ENCODE measurements at places on chromosomes 5 and 9.

- peak; percentile 78 for DNase-seq
These were observed 60.4 kb upstream of the TMED7 start for GRCh38 chr5:115686051-115686737.

DNA sequence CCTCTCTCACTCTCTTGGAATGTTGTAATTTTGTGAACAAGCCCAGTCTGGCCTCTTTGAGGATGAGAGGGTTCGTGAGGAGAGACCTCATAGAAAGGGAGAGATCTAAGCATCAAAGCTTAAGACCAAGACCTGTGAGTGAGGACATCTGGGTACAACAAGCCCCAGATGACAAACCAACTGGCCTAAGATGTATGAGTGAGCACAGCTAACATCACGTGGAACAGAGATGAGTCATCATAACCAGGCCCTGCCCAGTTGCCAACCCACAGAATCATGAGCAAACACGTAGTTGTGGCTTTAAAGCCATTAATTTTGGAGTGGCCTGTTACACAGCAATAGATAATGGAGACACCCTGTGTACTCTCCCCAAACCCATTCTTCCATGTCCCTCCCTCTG is 439.1 kb upstream of the KIF2A start:
- DNase-seq, result peak; percentile 53

GRCh38 chr5:84564321-84565075 is 179.8 kb upstream of the EDIL3 start:
- peak; percentile 93 for DNase-seq

GRCh38 chr9:114177423-114178064 is 22.2 kb downstream of the COL27A1 start:
- DNase-seq, result peak; percentile 62

GRCh38 chr9:95770653-95771131 is 104.8 kb upstream of the ERCC6L2 start:
- DNase-seq, result no peak

DNA sequence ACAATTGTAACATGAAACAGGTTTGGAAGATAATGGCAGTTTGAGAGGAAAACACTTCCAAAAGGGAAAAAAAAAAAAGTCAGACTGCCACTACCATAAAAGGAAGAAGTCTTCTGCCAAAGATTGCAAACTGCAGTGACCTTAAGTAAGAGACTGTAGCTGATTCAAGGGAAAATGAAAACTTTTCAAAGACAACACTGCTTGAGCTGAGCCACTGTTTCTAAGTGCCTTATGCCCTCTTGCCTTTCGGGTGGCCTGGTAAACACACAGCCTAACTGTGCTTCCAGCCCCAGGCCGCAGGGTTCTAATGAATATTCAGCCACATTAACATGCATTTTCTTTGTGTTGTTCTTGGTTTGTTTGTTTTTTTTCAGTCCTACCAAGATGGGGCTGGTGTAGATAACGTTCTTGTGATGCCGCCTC is 354.6 kb downstream of the BNC2 start:
- DNase-seq, result peak; percentile 84

DNA sequence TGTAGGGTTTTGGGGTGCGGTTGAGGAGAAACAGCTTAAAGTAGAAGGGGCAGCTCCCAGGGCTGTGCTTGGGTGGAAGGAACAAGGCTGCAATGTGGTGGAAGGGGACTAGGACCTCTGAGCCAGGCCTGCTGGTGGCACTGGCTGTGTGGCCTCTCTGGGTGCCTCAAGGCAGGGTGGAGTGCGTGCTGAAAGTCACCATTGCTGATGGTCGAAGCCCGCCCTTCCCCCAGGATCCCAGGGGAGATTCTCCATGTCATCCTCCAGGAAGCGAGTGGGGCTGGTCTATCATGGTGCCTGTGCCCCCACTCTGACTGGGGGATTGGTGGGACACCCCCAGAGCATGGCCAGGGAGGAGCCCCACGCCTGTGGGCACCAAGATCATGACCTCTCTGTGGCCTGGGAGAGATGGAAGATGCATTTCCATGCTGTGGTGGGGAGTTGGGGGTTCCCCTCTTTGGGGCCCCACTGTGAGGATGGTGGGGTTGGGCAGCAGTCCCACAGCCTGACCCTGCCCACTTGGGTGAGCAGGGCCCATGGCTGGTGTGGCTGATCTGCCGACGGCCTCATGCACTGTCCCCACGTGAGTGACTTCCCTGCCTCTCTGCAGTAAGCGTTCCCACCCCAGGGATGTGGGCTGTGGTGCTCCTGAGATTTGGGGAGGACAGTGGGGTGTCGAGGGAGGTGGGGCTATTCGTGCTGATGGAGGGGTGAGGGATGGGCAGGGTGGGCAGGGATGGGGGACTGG is 25.8 kb downstream of the WNK2 start:
- DNase-seq, result no peak

- peak; percentile 57 for DNase-seq
These were observed 236.1 kb downstream of the ASTN2 start for GRCh38 chr9:117178596-117179375.

DNA sequence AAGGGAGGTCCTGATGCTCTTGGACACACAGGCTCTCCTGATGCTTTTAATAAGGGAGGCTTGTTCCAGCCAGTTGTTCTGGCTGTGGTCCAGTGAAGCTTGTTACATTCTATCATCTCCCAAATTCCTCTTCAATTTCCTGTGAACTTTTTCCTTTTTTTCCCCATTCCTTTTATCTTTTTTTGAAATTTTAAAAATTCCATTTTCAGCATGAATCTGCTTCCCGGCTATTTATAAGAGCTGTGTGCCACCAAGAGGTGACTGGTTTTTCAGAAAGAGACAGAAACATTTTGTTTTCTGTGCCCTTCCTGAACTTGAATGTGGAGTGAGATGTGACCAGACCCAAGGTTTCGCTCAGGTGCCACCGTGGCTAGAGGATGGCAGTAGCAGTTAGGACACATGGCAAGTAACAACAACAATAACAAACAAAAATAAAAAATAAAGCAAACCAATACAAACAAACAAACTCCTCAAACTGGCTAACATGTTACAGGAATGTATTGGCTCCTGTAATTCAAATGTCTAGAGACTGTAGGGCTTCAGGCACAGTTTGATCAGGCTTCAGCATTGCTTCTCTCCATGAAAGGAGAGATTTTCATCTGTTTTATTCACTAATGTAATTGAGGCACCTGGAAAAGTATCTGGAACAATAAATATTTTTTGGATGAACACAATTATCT is 121.1 kb downstream of the BOD1 start:
- peak; percentile 60 for DNase-seq

DNA sequence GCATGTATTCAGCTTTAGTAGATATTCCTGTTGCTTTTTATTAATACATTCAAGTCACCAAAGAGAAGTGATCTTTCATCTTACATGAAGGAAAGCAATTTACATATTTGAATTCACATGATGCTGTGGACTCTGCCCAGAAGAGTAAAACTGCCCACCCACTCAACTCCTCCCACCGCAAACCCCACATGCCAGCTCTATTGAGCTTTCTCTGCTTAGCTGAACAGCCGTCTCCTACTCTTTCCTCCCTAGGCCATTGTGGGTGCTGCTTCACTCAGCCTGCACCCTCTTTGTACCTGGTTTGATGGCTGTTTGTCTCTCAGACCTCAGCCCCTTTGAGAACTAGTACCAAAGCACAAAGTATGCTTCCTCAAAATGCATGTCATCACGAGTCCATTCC is 48.4 kb upstream of the MAP3K1 start:
- DNase-seq, result no peak

DNA sequence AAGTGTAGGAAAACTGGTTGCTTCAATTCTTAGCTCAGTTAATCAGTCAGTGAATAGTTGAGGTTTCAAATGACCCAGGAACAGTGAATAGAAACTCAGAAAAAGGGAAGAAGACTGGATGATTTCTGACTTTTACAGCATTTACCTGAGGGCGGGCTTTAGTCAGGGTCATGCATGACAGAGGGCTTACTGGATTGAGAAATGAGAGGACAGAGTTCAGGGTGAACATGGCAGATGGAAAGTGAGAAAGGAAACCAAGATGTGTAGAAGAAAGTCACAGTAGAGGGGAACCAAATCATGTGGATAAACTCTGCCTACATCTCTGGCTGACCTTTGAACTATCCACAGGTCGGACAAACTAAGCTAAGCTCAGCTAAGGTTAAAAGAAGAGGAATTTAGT is 596.0 kb downstream of the SEMA5A start:
- no peak for DNase-seq

GRCh38 chr9:20619487-20620200 is 2.7 kb downstream of the MLLT3 start:
- no peak for DNase-seq

DNA sequence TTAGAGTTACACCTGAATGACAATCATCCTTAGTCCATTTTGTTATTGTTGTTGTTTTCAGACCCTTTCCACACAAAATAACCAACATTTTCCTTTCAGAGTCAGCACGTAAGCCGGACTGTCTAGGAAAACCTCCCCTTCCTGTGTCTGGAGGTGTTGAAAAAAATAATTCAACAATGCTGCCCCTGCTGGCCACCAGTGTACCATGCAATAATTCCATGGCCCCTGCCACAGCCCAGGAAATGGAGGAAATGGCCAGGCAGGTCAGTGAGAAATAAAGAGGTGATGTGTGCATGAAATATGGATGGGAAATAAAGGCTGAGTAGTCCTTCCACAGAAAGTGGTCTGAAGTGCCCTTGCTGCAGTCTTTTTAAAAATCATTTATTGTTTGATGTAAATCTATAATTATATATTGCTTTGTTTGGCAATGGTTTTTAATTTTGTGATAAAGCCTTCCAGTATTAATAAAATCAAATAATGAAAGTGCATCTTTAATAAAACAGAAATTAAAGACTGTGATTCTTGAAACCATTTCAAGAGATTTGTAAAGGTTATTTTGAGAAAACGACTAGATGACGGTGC is 152.8 kb upstream of the PAPPA start:
- no peak for DNase-seq

GRCh38 chr5:20229303-20230005 is 241.5 kb upstream of the CDH18 start:
- peak; percentile 6 for DNase-seq

DNA sequence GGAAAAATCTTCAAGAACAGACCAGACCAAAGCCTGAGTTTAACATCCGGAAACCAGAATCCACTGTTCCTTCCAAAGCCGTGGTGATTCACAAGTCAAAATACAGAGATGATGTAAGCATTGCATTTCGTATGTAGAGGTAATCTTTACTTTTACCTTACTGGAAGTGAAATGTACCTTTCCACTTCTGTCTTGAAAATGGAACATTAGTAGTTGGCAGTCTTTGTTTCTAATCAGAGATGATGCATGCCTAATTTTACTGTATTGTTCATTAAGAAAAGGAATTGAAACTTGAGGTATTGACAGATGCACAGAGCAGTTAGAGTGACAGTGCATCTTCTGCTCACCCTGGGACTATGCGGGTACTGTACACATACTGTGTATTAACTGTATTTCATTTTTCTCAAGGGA is 34.6 kb downstream of the HABP4 start:
- DNase-seq, result peak; percentile 32

GRCh38 chr5:96049398-96050272 is 88.0 kb upstream of the ELL2 start:
- peak; percentile 87 for DNase-seq

- peak; percentile 100 for DNase-seq
These were observed 480.9 kb upstream of the PAPPA start for GRCh38 chr9:115672477-115673316.

GRCh38 chr5:133387621-133388020 is 224.7 kb downstream of the FSTL4 start:
- DNase-seq, result no peak

GRCh38 chr5:145226726-145227125 is 608.4 kb downstream of the PRELID2 start:
- DNase-seq, result no peak

DNA sequence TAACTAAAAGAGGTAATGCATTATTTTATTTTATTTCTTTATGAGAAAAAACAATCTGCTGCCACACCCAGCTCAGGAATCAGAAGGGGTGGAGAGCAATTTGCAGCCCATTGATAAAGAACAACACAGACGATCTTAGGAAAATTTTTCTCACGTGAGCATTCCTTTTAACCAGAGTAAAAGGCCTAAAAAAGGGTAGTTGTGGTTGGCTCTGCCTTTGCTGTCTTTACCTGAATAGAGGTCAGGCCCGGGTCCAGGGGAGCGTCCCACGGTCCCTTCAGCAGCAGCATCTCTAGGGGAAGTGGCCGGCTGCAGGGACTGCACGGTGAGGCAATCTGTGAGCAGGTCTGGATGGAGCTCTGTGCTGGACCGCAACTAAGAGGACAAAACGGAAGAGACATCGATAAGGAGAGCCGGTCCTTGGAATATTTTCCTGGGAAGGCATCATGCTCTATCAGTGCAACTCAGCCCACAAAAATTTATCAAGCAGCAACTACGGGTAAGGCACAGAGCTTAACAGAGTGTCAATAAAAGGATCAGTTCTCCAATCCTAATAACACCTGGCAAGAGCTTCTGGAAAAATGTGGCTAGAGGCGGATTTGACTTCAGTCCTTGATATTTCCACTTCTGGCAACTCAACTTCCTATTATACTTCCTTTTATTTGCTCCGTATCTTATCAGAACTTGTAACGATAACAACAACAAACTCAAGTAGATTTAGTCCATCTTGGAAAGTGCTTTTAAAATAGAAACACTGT is 372.8 kb upstream of the RFX3 start:
- DNase-seq, result no peak

- DNase-seq, result no peak
These were observed 4.3 kb upstream of the RAI14 start for GRCh38 chr5:34651791-34652190.

DNA sequence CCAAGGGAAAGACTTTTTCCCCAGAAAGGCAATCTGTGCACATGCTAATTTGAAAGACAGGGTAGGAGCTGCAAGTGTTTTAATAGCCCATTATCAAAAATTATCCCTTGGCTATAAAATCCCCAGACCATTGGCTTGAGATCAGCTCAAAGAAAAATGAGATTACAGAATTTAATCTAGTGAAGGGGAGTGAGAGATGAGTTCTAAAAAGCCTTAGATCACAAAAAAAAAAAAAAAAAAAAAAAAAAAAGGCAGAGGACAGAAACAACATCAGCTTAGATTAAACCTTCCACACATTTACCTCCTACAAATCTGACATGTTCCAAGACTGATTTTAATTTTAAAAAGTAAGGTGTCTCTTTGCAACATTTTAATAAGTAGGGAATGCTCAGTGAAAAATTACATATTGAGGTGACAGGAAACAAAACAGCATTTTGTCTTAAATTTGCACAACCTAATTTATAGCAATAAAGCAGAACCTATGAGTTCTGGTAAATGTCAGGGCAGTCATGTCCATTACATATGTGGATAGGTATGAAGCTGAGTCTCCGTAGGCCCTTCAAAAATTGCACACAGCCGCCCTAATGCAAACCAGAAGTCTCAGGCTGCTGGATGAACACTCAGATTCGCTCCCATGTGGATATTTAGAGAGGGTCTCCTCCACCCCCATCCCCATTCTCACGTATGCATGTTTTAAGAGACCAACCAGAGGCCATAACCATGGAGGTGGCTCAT is 43.4 kb downstream of the NFIB start:
- peak; percentile 89 for DNase-seq

DNA sequence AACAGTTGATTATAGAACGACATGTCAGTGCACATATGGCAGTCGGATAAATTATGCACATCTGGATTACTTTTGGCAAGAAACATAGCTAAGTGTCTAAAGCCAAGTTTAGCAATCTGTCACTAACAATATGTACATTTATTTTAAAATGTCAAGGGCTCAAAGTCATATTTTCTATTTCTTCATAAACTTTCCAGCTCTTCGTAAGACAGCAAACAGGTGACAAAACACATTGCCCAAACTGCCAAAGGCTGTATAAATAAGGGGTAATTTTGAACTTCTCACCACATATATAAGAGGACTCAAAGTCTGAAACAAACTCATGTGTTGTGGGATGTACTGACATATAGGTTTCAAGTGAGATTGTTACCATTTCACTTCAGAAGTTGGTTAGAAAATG is 237.2 kb downstream of the ARL15 start:
- DNase-seq, result no peak

GRCh38 chr9:6171667-6172066 is 43.9 kb upstream of the IL33 start:
- DNase-seq, result no peak
